ENCODE measurements at places on chromosomes 3 and 15.
A peak's percentile ranks its signal among the peaks of the same experiment; 100 is the strongest.

GRCh38 chr3:14988988-14989394 is 41.6 kb downstream of the NR2C2 start:
- peak; percentile 48 for DNase-seq

GRCh38 chr3:31402117-31402516 is 130.6 kb upstream of the STT3B start:
- DNase-seq = no peak

DNA sequence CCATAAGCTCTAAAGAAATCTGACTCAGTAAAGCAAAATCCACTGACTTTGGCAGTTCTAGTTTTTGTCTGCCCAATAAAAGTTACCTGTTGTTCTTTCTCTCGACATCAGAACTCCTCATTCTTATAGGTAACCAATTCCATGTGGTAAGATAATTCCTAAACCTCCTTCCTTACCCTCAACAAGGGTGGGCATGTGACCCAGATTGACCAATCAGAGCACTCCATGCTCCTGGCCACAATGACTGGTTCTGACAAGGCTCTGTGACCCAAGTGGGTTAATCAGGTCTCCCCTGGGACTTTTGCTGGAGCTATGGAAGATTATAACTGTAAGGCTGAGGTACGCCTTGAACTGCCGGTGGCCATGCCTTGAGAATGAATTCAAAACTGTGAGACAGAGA is 31.7 kb downstream of the LINS1 start:
- DNase-seq = no peak

GRCh38 chr15:41782371-41783282 is 8.3 kb downstream of the MAPKBP1 start:
- no peak for DNase-seq

DNA sequence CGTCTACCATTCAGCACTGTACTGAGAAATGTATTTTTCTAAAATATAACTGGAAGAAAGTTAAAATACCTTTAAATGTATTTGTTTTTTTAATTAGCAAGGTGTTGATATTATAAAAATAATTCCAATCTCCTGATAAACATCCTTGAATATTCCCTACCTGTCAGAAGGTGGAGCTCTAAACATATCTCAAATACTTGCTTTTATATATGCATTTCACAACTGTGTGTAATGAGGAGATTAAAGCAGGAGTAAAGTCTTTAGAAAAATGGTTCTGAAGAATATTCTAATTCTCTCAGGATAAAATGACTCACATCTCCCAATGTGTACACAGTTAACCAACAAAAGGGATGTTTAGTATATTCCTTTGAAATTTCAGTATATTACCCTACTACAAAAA is 422.7 kb downstream of the PLCL2 start:
- no peak for DNase-seq

DNA sequence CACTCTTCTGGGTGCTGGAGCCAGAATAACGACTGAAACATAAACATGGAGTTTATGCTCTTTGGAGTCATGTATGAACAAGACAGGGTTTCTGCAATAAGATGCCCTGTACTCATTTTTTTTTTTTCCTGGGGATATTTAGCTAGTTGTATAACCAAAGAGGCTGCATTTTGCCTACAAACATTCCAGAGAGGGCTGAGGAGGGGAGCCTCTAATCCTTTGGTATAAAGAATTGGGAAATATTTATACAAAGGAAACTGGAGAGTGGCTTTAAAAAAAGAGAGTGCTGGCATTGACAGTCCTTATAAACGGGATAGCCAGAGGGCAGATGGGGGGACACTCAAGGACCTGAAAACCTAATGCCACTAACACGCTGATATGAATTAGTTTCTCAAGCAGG is 32.4 kb upstream of the GAP43 start:
- DNase-seq = no peak

- no peak for DNase-seq
These were observed 373.4 kb downstream of the NLGN1 start for GRCh38 chr3:173770796-173771573.

DNA sequence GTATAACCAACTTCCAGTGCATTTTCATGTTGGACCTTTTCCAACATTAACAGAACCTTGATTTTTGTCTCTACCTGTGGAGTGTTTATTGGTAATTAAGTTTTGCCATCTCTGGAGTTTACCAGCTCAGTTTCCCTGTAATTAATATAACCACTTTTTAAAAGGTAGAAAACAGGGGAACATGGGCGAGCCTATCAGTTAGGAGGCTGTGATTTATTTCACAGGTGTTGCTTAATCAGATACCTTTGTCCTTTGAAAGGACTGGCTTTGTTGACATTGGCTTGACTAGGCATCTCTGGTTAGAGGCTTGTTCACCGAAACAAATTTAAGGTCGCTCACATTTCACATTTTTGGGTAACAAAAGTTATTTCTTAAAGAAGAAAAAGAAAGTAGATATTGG is 622 bp downstream of the NAALADL2 start:
- DNase-seq = no peak

- no peak for DNase-seq
These were observed 244.7 kb upstream of the ONECUT1 start for GRCh38 chr15:53034767-53035245.

- no peak for DNase-seq
These were observed 84.9 kb downstream of the CGGBP1 start for GRCh38 chr3:87973906-87974305.

GRCh38 chr3:114223143-114223542 is 14.2 kb downstream of the ZNF80 start:
- DNase-seq = no peak

DNA sequence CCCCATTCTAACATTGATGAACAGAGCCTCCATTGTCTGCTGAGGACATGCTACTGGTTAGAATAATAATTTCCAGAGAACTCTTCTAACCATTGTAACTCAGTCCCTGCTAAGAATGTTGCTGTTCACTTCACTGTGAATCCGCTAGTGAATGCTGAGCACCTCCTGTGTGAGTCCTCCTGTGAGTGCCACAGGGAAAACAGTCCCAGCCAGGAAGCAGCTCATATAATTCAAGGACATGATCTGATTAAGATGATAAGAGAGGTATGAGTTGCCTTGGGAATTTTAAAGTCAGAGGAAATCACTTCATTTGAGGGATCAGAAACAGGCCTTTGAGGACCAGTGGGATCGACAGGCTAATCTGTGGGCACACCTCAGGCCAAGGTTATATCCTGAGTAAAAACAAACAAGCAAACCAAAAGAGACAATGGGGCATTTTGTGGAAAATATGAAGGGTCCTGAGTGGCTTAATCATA is 33.9 kb upstream of the GPR160 start:
- DNase-seq = no peak

DNA sequence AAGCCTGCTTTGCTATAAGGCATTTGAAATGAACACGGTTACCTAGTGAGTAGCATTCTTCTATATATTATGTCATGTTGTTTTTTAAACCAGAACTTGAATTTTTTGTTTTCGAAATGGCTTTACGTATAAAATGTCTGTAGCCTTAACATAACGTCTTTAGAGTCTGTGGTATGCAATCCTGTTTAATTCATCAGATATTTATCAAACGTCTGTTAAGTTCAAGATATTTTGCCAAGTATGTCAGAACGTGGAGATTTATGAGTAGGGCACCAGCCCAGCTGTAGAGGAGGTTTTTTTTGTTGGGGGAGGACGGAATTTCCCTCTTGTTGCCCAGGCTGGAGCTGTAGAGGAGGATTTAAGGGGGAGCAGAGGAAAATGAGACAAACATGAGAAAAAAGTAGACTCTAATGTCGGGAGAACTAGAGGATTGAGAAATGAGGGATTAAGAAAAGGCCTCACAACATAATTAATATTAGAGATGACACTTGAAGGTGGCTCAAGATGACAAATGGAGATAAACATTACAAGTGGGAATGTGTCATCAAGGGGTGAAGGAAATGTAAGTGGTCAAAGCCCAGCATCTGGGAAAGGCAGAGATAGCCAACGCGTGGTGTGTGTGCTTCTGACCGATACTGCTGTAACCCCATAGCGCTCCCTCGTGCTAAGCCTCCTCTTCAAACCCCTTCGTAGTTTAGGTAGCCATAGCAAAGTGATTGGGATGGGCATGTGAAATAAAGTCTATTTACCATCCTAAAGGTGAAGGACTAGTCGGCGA is 154.0 kb upstream of the GOLGA6L4 start:
- no peak for DNase-seq

DNA sequence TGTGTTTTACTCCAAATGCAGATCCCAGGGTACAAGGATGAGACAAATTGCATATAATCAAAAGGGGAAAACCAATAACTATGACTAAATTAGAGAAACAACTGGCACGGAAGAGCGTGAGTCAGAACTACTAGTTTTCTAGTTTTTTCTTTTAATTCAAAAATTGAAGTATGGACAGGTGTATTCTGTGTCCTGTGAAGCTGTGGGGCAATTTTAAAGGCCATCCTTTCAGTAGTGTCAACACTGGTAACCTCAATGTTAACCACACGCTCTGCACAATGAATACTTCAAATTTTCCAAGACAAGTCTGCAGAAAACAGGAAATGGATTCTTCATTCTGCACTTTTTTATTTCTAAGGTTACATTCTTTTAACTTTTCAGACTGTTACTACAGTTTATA is 32.5 kb upstream of the GOLGA8A start:
- no peak for DNase-seq

- DNase-seq = no peak
These were observed 50.2 kb downstream of the AKAP13 start for GRCh38 chr15:85430406-85431204.

DNA sequence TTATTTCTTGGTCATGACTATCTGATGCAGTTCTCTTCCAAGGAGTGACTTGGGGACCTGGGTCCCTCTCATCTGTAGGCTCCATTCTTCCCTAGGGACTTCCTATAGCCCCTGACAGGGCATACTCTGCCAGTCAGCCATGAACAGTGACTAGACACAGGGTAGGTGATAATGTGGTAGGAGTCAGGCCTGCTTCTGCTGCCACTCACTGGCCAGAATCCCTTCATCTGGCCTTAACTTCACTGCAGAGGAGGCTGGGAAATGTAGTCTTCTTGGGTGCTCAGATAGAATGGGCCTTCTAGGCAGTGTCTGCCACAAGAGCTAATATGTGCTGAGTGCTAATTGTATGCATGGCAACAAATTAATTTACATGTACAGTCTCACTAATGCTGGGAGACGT is 84.5 kb downstream of the CACNA2D3 start:
- DNase-seq = no peak

DNA sequence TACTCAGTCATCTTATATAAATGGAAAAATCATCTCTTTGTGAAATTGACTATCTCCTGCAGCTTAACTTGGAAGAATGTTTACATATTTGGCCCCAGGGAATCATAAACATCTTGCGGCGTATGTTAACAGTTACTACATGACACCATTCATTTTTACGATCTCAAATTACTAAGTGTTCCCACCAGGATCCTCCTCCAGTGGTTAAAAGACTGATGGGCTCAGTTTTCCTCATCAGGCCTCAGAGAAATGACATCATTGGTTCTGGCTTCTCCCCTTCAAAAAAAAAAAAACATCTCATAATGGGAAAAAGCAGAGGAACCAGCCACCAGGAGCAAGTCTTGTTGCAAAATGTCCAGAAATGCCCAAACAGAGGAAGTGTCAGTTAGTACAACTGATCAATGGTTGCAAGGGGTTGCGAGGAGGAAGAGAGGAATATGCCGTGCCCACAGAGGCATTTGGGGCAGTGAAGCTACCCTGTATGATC is 70.5 kb upstream of the LIPC start:
- no peak for DNase-seq

GRCh38 chr3:2810723-2811122 is 299.5 kb downstream of the IL5RA start:
- no peak for DNase-seq

DNA sequence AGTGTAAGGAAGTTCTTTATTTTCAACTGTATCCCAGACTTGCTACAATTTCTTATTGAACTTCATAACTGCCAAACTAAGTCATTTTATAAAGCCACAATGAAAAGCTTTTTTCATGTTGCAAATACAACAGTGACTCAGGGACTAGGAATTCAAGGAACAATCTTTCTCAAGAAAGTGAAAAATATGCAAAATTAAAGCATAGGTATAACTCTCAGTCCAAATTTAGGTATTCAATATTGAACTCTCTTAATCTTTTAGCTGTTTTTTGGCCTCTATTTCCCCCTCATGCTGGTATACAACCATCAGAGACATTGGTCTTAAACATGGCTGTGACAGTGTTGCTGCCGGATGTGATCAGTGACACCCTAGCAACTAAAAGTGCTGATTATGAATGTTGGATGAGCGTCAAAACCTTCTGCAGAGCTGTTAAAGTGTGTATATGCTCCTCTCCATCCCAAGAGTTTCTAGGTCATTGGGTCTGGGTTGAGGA is 476.9 kb downstream of the ZNF385D start:
- DNase-seq = no peak

GRCh38 chr3:101216710-101217465 is 103.5 kb downstream of the IMPG2 start:
- DNase-seq = no peak

- DNase-seq = no peak
These were observed 114.1 kb upstream of the DNAJC19 start for GRCh38 chr3:181103605-181104004.

DNA sequence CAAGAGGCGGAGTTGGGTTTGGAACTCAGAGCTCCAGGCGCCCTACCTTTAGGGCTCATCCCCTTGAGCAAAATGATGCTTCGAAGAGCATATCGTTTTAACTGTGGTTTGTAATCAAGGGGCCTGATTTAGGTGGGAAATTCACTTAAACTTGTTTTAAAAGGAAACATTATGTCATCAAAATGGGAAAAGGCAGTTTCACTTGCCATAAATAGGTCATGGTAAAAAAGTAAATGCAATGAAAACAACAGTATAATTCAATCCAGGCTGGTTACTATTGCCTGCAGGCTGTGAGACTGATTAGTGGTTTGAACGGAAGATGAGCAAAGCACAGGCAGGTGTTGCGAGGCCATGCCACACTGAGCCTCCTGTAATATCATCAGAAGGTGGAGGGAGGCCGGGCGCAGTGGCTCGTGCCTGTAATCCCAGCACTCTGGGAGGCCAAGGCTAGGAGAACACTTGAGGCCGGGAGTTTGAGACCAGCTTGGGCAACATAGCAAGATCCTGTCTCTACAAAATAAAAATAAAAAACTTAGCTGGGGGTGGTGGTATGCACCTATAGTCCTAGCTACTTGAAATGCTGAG is 2.1 kb downstream of the HDAC11 start:
- no peak for DNase-seq

- no peak for DNase-seq
These were observed 410.6 kb upstream of the WNT5A start for GRCh38 chr3:55897573-55898224.

DNA sequence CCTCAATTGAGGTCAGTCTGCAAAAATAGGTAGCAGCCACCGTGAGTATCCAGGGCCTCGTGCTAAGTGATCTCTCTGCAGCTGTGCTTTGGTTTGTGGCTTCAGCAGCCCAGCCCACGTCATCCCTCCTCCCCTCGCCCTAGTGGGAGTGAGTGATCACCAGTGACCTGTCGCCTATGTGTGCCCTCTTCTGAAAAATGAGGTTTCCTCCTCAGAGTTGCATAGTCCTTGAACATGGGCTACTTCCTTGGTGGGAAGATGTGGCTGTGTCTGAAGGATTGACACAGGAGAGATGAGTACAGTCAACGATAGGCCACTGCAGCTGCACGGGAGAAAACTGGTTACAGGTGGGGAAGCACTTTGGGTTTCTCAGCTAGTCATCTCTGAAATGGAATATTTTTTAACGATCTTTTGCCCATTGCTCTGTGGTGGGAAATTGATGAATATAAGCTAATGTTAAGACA is 144.8 kb upstream of the BHLHE40 start:
- no peak for DNase-seq

- no peak for DNase-seq
These were observed 105.9 kb upstream of the AGBL1 start for GRCh38 chr15:85973584-85974347.

Measured in NCI-H510A (cell line).